ENCODE measurements at places on chromosomes 1 and 21.

DNA sequence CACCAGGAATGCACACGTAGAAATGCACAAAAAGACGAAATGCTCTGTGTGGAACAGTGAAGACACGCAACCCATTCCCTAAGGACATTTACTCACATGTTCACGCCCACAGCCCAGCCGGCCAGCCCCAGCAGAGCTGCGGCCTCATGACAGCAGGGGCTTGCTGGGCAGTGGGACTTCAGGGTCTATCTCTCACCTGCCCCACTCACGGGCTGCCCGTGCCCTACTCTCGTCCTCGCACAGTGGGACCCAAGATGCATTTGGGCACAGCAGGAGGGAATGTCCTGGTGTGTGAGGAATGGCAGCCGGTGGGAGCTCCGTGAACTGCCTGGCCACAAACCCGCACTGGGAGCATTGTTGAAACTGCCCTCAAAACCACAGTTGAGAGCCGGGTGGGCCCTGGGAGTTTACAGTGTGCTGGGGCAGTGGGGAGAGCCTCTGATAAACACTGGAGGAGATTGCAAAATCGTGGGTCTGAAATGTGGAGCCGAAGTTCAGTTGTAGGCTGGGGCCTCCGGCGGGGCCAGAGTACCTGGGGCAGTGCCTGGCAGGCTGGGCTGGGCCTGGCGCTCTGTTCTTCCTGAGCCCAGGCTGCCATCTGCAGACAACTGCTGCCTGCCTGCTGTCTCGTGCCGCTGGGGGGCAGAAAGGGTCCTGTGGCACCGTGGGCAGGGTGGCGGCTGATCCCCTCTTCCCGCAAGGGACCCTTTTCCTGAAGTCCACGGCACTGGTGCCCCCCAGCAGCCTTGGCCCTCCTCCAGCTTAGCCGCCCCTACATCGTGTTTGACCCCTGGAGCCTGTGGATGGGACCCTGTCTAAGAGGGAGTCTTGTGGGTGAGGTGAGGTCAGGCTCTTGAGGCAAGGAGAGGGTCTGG lies 20.7 kb upstream of the POFUT2 start:
- no peak for DNase-seq

DNA sequence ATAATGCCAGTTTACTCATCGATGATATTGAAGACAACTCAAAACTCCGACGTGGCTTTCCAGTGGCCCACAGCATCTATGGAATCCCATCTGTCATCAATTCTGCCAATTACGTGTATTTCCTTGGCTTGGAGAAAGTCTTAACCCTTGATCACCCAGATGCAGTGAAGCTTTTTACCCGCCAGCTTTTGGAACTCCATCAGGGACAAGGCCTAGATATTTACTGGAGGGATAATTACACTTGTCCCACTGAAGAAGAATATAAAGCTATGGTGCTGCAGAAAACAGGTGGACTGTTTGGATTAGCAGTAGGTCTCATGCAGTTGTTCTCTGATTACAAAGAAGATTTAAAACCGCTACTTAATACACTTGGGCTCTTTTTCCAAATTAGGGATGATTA lies 13.7 kb downstream of the GGPS1 start:
- no peak for DNase-seq

GRCh38 chr1:30063621-30064280 lies 659.6 kb downstream of the MATN1 start:
- DNase-seq = no peak

DNA sequence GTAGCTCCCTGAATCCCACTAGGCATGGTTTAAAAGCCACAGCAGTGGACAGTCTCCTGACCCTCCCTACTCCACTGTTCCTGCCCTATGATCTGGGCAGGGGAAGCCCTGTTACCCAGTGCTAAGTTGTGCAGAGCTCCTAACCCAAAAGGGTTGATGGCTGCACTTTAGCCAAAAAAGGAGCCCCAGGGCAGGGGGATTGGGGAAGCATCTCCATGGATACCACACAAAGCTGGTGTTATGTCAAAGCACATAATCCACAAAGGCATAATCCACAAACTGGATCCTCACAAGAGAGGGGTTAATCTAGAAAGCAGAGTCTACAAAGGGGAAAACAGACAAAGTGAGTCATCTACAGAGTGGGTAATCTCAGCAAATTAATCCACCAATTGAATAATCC lies 5.7 kb downstream of the RSPO1 start:
- DNase-seq = no peak

DNA sequence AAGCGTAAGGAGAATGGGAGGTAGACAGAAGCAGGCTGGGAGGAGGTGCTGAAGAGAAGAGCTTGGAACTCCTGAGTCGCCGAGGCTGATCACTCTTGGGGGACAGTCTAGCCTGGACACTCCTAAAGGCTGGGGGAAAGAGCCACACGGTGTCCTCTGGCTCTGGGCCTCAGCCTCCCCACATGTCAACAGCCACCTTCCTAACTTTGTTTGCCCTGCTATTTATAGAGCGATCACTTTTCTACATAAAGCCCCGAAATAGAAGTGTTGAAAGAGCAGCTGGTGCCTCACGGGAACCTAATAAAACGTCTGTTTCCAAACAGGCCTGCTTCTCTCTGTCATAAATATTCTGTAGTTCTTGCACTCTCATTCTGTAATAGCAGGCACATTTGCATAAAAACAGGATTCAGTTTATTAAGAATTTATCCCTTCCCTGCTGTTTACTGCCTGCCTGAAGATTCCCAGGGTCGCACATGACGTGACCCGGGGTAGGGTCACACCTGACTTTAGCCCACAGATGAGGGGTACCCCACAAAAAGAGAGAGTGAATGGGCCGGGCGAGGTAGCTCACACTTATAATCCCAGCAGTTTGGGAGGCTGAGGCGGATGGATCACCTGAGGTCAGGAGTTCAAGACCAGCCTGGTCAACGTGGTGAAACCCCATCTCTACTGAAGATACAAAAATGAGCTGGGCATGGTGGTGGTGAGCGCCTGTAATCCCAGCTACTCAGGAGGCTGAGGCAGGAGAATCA lies 212.5 kb downstream of the TOMM20 start:
- DNase-seq = no peak

DNA sequence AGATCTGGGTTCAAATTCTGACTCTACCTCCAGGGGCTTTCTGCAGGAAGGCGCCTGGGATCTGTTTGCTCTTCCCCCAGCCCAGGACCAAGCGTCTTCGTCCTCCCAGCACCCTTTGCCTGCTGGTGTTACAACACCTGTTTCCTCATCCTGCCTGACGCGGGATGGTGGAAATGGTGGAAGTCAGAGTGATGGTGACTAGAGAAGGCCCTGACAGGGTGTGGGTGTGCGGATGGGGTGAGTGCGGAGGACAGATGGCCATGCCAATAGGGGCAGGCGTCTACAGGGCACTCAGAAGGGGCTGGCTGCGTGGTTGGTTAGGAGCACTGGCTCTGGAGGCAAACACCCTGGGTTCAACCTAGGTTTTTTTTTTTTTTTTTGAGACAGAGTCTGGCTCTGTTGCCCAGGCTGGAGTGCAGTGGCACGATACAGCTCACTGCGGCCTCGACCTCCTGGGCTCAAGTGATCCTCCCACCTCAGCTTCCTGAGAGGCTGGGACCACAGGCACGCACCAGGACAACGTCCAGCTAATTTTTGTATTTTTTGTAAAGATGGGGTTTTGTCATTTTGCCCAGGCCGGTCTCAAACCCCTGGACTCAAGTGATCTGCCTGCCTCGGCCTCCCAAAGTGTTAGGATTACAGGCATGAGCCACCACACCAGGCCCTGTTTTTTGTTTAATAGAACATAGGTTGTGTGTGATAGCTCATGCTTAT lies 1.5 kb downstream of the THEMIS2 start:
- DNase-seq = no peak

DNA sequence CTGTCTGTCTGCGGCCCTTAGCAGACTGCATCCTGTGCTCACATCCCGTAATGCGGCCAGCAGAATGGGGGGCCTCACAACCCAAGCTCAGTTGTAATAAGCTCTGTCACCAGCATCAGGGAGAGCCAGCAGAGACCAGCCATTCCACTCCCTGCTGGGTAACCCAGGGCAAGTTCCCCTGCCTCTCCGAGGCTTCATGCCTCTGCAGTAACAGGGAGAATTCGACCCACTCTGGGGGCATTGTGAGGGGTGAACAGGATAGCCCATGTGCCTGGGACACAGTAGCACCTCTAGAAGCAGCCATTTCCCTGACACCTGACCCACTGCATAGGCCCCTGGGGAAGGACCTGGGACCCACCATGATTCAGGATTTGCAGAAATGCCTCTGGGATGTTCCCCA lies 461.2 kb downstream of the MATN1 start:
- no peak for DNase-seq

- DNase-seq = no peak
Observed at GRCh38 chr21:14591882-14592281, 45.8 kb upstream of the SAMSN1 start.

DNA sequence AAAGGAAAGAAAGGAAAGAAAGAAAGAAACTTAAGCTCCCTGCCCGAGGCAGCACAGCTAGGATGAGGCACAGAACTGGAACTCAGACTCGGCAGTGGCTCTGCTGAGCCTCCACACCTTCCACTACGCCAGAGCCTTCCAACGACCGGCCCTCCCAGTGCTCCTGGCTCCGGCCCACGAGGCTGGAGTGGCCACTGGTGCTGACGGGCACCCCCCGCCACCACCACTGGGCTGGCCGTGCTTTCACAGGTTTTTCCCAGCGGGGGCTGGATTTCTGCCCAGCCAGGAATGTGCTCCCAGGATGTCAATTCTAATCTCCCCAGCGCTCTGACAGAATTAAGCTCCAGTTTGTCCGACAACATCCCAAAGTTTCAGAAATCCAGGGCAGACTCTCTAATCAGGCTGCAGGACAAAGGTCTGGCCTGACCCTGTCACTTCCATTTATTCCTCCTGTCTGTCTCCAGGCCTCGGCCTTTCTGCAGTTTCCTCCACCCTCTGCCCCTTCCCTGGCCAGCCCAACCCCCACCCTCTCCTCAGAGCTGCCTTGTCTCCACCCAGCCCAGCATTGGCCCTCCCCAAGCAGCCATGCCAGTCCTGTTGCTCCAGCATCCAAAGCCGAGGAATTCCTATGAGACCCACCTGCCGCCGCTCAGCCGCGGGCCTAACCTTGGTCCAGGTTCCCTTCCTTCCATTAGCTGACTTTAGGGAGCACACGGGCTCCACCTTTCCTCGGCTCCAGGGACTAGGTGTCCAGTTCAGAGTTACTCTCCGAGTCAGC lies 81.9 kb downstream of the CASZ1 start:
- DNase-seq = no peak

- no peak for DNase-seq
Observed at GRCh38 chr1:182702826-182703524, 18.6 kb upstream of the RGS8 start.

- DNase-seq = no peak
Observed at GRCh38 chr1:91080650-91081049, 58.8 kb upstream of the ZNF644 start.

GRCh38 chr1:35453031-35453430 lies 104.2 kb downstream of the KIAA0319L start:
- no peak for DNase-seq

- DNase-seq = no peak
Observed at GRCh38 chr1:99877568-99877967, 27.4 kb downstream of the AGL start.

GRCh38 chr1:32818804-32819541 lies 1.5 kb downstream of the S100PBP start:
- no peak for DNase-seq

- no peak for DNase-seq
Observed at GRCh38 chr1:227395426-227396028, 77.2 kb upstream of the CDC42BPA start.

GRCh38 chr21:15003463-15004135 lies 61.2 kb downstream of the NRIP1 start:
- no peak for DNase-seq

GRCh38 chr1:109789551-109790180 lies 25.9 kb upstream of the EPS8L3 start:
- no peak for DNase-seq

DNA sequence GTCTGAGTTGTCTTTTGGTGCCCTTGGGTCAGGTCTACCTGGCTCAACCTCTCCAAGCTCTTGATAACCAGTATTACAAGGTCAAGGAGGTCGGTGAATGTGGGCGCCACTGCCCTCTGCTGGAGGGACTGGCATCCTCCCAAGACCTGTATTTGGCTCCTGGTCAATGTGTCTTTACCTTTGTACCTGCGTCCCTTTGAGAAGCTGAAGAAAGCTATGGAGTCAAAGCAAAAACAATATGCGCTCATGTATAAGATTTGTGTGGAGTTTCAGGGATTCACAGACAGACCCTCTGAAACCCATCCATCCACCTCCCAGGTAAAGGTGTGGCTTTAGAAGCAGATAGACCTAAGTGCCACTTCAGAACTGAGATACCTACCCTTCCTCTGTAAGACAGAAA lies 61.8 kb upstream of the NBL1 start:
- DNase-seq = peak; percentile 65

DNA sequence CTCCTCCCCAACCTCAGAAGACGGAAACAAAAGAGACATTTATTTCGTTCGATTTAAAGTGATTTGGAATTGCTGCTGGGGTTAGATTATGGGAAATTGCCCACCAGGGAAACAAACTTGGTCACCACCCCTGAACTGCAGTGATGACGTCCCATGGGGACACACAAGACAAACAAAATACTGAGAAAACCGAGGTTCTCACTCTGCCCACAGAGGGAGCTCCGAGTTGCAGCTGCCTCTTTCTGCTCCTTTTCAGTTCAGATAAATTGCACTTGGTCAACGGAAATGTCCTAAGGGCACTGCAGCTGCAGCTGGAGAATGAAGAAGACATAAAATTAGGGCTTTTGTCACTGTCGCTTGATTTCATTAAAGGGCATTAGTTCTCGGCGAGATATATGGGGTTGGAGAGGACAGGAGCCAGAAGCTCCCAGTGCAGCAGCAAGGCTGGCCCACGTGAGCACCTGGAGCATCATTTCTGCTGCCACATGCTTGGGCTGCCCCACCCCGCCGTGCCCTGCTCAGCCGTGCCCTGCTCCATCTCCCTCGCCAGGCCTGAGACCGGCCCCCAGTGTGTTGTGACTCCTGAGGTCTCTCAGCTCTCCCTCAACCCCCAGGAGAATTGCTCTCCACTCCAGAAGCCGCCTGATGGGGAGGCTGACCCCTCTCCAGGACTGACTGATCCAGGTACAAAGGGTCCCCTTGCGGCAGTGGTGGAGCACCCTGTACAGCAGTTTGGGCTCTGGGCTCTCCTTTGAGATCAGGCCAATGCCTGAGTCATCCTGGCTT lies 231.7 kb upstream of the AJAP1 start:
- DNase-seq = no peak

DNA sequence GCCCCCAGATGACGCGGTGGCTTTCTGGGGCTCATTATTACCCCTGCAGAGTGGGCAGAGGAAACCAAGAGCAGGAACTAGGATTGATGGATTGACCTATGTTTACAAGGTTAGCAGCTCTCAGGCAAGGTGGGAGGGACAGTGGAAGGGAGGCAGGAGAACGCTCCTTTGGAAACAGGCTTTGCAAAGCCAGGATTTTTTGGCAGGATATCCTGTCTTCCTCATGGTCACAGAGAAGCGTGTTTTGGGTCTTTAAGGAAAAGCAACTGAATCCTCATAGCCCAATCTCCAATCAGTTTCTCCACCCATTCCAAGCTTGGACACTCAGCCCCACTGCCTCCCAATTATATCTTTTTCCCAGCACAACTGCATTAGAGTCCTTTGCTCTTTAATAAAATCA lies 105.6 kb upstream of the SOD1 start:
- DNase-seq = no peak

GRCh38 chr1:4847711-4848110 lies 193.3 kb downstream of the AJAP1 start:
- DNase-seq = no peak

All from activated naive CD4-positive, alpha-beta T cell (primary cell).